Renal cortex interstitium (tissue), 15 donors: ENCODE measurements at places on chromosomes 2 and 18.

DNA sequence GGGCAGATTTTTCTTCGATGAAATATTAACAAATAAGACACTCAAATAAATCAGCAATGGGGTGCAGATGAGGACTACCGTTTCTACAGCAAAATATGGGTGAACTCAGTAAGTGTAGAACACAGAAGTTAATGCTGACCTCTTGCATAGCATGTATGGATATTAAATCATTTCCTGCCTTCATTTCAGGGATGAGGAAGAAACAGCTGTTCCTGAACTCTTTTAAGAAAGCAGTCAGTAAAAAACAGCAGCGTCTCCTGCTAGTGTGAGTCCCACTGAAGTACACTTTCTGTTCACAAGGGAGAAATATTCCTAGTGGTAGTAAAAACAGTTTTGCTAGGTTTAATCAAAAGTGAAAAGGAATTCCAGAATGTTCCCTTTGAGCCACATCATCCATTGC, 379.0 kb downstream of the ZEB2 start:
- no peak for DNase-seq

DNA sequence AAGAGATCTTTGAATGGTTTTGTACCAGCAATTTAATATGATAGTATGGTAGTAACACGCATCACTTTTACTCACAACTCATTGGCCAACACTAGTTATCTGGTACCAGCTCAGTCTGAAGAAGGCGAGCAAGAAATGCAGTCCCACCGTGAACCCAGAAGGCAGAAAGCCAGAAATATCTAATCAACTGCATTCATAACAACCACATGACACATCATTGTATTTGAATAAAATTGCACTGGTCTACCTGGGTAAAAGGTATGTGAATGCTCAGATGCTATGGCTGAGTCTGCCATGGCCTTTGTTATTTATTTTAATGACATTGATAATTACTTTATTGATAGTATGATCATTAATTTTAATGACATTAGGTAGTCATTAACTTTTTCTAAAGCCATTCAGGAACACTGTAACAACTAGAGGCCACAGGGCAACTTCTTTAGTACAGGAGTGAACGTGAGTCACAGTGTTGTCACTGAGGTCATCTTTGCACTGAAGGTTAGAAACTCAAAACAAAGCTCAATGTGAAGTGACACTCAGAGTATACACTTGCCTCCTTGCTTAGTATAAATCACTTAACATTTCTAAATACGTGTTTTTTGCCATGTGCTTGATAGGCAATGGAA, 475.6 kb upstream of the TNP1 start:
- no peak for DNase-seq

- no peak for DNase-seq
Measured at GRCh38 chr2:143674051-143674450, 544.8 kb downstream of the ARHGAP15 start.

GRCh38 chr18:36153771-36154170, 24.1 kb downstream of the ELP2 start:
- DNase-seq, result no peak

DNA sequence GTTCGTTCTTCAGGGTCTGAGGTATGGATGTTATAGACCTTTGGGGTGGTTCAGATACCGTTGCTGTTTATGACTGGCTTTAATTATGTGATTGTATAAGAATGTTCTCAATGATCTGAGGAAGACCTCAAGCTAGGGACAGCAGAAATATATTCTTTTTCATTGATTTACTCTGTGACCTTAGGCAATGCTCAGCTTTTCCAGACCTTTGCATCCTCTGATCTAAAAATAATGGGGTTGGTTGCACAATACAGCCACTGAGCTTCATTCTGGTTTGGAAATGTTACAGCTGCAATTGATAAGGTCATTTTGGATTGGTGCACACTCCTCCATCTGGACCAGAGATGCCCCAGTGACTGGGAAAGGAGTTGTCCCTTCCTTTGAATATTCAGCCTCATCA, 17.2 kb upstream of the CABYR start:
- no peak for DNase-seq

- DNase-seq, result no peak
Measured at GRCh38 chr2:71629771-71630453, 176.6 kb downstream of the DYSF start.

GRCh38 chr2:51959696-51960095, 927.8 kb upstream of the NRXN1 start:
- no peak for DNase-seq
